ENCODE measurements at places on chromosomes 12 and 14.
A peak's percentile ranks its signal among the peaks of the same experiment; 100 is the strongest.

DNA sequence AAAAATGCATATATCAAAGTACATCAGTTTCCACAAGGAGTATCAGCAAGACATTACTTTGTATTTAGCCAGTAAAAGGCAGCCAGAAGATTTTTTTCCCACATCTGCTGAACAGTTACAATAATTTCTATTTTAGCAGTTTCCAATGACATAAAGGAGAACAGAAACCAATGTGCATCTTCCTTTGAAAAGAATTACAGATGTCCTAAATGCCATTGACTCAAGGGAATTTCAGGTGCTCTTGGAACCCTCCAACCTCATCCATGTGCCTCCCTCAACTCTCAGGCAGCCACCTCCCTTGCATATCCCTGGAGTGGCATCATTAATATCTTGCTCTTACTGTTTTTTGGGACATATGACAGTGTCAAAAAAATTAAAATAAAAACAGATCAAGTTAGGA lies 62.2 kb upstream of the ST8SIA1 start:
- no peak overlapping the region for H3K4me3 ChIP-seq
- H3K27ac ChIP-seq: no peak overlapping the region
- H3K36me3 ChIP-seq: no peaks in the 10 kb centered on the region
- DNase-seq: no peak
- no peaks in the 10 kb centered on the region for H3K27me3 ChIP-seq

DNA sequence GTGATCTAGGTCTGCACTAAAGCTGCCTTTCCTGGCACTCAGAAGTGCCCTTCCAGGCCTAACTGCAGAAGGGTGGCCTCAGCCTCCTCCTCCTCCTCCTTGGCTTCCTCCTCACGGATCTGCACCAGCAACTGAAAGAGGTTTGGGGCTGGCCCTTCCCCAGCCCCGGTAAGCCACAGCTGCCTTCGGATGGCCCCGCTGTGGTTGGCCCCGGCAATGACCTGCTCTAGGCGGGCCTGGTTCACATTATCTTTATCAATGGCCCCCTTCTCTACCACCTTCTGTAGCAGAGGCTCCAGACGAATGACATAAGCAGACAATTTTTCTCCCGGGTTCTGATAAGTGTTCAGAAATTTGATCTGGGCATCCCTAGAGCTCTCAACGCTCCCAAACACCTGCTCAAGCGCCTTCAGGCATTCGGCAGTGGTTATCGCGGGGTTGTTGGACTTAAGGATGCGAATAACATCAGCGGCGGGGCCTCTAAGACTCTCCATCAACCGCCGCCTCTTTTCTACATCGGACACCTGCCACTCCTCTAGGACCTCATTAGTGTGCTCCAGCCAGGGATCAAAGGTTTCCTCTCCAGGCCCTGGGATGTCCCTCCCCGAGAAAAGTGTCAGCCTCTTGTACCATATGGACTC lies 1.5 kb downstream of the PNMA1 start:
- no peak for DNase-seq
- no peak overlapping the region for H3K27ac ChIP-seq
- peaks cover 18% of the 10 kb centered on the region for H3K4me1 ChIP-seq
- peaks cover 14% of the 10 kb centered on the region for H3K36me3 ChIP-seq
- H3K4me3 ChIP-seq: peak overlapping the region; percentile 82

- no peak overlapping the region for H3K4me3 ChIP-seq
Observed at GRCh38 chr14:43198465-43198864, 1308.6 kb downstream of the FSCB start.

DNA sequence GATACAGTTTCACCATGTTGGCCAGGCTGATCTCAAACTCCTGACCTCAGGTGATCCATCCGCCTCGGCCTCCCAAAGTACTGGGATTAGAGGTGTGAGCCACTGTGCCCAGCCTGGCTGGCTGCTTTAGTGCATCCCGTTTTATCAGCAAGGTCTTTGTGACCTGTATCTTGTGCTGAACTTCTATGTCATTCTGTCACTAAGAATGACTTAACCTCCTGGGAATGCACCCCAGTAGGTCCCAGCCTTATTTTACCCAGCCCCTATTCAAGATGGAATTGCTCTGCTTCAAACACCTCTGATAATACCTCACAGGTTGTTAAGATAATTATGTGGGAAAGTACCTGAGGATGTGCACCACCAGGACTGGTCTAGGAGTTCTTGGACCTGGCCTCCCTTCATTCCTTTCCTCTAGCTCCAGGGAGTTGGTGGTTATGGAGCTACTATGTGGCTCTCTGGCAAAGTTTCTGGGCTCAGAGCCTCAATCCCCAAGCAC lies 26.1 kb upstream of the JPH4 start:
- H3K4me1 ChIP-seq: no peaks in the 10 kb centered on the region
- no peak for DNase-seq
- no peaks in the 10 kb centered on the region for H3K27me3 ChIP-seq
- no peak overlapping the region for H3K4me3 ChIP-seq
- no peaks in the 10 kb centered on the region for H3K36me3 ChIP-seq
- no peak overlapping the region for H3K27ac ChIP-seq

- no peaks in the 10 kb centered on the region for H3K4me1 ChIP-seq
- peaks cover 16% of the 10 kb centered on the region for H3K36me3 ChIP-seq
- no peak overlapping the region for H3K27ac ChIP-seq
- no peaks in the 10 kb centered on the region for H3K27me3 ChIP-seq
- no peak for DNase-seq
Observed at GRCh38 chr12:111482462-111482861, 76.7 kb downstream of the SH2B3 start.
